A549 treated with AZD2906 at 1 μM for 4 hours (cell line): ENCODE measurements at places on chromosomes 1 and 21. TPM values are rescaled to one million over a fixed set of nuclear protein-coding genes. Genes with fewer than 3 reads are reported as not detected.

Gene DNTTIP2
- total RNA-seq = 34.9 to 43.2 TPM (median 36.9 TPM) in 5 replicates

Gene RNPEP
- 83.6 to 90.3 TPM (median 85.8 TPM) in 5 replicates for total RNA-seq

Gene TRNP1
- total RNA-seq = 189 to 300 TPM (median 281 TPM) in 5 replicates

Gene UBL4B
- total RNA-seq = 0.03 to 0.08 TPM in 2 of 5 replicates, not detected in the others

Gene LMOD1
- not detected in 5 replicates for total RNA-seq

Gene CFHR3
- 0.15 to 0.18 TPM (median 0.17 TPM) in 4 of 5 replicates, not detected in the other for total RNA-seq

Gene ANXA9
- total RNA-seq = 0.56 to 1.0 TPM (median 0.72 TPM) in 5 replicates

Gene CD160
- total RNA-seq = 0.05 to 1.7 TPM in 2 of 5 replicates, not detected in the others

Gene DYNLT5
- total RNA-seq = not detected in 5 replicates

Gene F13B
- 0.05 to 0.08 TPM (median 0.07 TPM) in 3 of 5 replicates, not detected in the others for total RNA-seq

Gene RHEX
- total RNA-seq = not detected in 5 replicates

Gene HSD3B2
- total RNA-seq = not detected in 5 replicates

Gene ALPL
- total RNA-seq = 0.41 to 0.67 TPM (median 0.51 TPM) in 5 replicates

Gene CD5L
- not detected in 5 replicates for total RNA-seq

Gene RAB7B
- 0.91 to 1.6 TPM (median 1.1 TPM) in 5 replicates for total RNA-seq

Gene MYOC
- total RNA-seq = not detected in 5 replicates

Gene AADACL3
- total RNA-seq = not detected in 5 replicates

Gene ILDR2
- total RNA-seq = 0.01 to 0.10 TPM (median 0.03 TPM) in 4 of 5 replicates, not detected in the other

Gene MCOLN3
- 2.7 to 3.6 TPM (median 3.5 TPM) in 5 replicates for total RNA-seq

Gene TARDBP
- 166 to 240 TPM (median 186 TPM) in 5 replicates for total RNA-seq

Gene KIF26B
- total RNA-seq = 0.03 to 0.08 TPM (median 0.07 TPM) in 5 replicates

Gene NHLH2
- total RNA-seq = 0.02 TPM in 1 of 5 replicates, not detected in the others

Gene CD53
- total RNA-seq = not detected in 5 replicates

Gene NHLH1
- 0.32 to 0.71 TPM (median 0.40 TPM) in 5 replicates for total RNA-seq

Gene MFAP2
- total RNA-seq = 0.85 to 1.4 TPM (median 0.93 TPM) in 5 replicates

Gene VCAM1
- total RNA-seq = 0.04 to 0.08 TPM (median 0.05 TPM) in 5 replicates

Gene PHACTR4
- total RNA-seq = 20.6 to 26.3 TPM (median 21.9 TPM) in 5 replicates

Gene TNFRSF18
- 0.09 to 0.20 TPM (median 0.13 TPM) in 4 of 5 replicates, not detected in the other for total RNA-seq

Gene ESPN
- 0.43 to 0.79 TPM (median 0.53 TPM) in 5 replicates for total RNA-seq

Gene CDCA8
- total RNA-seq = 45.0 to 48.5 TPM (median 47.4 TPM) in 5 replicates

Gene UQCRHL
- 5.5 to 7.6 TPM (median 6.6 TPM) in 5 replicates for total RNA-seq

Gene COL24A1
- 0.01 to 0.05 TPM (median 0.02 TPM) in 5 replicates for total RNA-seq

Gene FBXO2
- total RNA-seq = 5.9 to 11.1 TPM (median 9.2 TPM) in 5 replicates

Gene LRRC3
- 1.8 to 2.4 TPM (median 2.1 TPM) in 5 replicates for total RNA-seq

Gene RGSL1
- not detected in 5 replicates for total RNA-seq

Gene MIS18A
- 14.6 to 16.5 TPM (median 15.2 TPM) in 5 replicates for total RNA-seq

Gene RFX5
- total RNA-seq = 18.1 to 21.5 TPM (median 20.6 TPM) in 5 replicates

Gene ARMH1
- total RNA-seq = 0.50 to 1.5 TPM (median 0.98 TPM) in 5 replicates

Gene GNG12
- total RNA-seq = 54.0 to 82.8 TPM (median 65.1 TPM) in 5 replicates

Gene TUT4
- 32.1 to 41.3 TPM (median 34.6 TPM) in 5 replicates for total RNA-seq

Gene DCST2
- total RNA-seq = 0.37 to 1.2 TPM (median 0.71 TPM) in 5 replicates

Gene AUNIP
- total RNA-seq = 8.3 to 9.4 TPM (median 8.7 TPM) in 5 replicates

Gene ACTL8
- total RNA-seq = 1.4 to 1.8 TPM (median 1.7 TPM) in 5 replicates

Gene OR2G6
- not detected in 5 replicates for total RNA-seq

Gene CNR2
- 0.01 TPM in 1 of 5 replicates, not detected in the others for total RNA-seq

Gene KRTAP21-2
- total RNA-seq = not detected in 5 replicates
